ENCODE measurements at places on chromosomes 5 and 9.

DNA sequence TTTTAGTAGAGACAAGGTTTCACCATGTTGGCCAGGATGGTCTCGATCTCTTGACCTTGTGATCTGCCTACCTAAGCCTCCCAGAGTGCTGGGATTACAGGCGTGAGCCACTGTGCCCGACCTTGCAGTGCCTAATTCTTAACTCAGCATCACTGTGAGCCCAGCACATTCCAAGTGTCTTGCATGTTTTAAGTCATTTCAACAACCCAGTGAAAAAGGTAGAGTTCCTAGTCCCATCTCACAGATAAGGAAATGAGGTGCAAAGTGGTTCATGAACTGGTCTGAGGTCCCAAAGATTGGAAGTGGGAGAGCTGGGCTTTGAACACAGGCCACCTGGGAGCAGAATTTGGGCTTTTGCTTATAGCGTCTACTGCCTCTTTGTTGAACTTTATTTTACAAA lies 68.0 kb downstream of the ZNF366 start:
- DNase-seq = no peak

GRCh38 chr5:59327191-59327980 lies 566.1 kb downstream of the PDE4D start:
- no peak for DNase-seq

DNA sequence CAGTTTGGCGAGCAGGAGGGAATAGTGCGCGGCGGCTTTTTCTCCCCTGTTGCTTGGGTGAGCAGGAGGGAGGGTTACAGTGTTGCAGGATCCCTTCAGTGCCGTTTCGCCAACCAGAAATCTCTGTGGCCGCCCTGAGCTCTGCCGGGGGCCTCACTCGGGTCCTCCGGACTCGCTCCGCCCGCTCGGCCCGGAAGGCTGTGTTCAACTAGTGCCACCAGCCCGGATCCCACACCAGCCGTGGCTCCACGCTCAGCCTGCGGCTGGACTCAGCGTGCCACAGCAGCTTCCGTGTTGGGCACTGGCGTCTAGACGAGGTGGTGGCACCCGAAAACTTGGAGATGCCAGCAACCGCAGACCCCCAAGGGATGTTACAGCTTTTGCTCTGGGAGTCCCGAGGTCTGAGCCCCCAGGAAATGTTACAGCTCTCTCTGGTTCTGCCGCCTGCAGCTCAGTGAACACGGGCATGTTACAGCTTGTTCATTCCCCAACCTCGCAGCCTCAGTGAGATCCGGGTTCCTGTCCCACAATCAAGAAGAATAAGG lies 16.0 kb upstream of the OR13C9 start:
- DNase-seq = no peak

- no peak for DNase-seq
Observed at GRCh38 chr5:35138232-35138631, 90.5 kb upstream of the AGXT2 start.

DNA sequence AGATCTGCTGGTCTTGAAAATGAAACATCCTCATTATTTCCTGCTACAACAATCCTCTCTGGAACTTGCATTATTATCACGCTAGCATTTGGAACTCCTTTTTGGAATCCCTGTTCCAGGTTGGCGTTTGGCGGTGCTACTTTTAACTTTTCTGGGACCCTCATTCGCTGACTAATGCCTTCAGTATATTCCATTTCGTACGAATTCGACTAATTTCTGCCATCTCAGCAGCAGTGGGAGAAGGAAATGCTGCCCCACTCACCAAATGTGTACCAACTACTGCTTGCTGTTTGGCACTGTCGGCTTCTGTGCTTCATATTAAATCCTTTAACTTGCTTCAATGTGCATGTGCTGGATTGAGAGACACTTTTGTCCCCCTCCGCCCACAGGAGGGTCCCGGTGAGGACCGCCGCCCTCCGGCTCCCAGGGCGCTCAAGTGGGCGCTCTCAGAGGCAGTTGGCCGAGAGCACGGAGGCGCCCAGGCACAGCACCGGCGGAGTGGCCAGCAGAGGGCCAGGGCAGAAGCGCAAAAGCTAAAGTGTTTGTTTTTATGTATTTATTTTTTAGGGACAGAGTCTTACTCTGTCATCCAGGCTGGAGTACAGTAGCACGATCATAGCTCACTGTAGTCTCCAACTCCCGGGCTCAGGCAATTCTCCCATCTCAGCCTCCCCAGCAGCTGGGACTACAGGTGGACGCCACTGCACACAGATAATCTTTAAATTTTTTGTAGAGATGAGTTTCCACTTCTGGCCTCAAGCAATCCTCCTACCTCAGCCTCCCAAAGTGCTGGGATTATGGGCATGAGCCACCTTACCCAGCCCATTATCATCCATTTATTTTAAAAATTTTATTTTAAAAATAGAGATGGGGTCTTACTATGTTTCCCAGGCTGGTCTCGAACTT lies 11.9 kb downstream of the PDE6A start:
- no peak for DNase-seq

- DNase-seq = no peak
Observed at GRCh38 chr5:174945853-174946252, 221.5 kb downstream of the MSX2 start.

DNA sequence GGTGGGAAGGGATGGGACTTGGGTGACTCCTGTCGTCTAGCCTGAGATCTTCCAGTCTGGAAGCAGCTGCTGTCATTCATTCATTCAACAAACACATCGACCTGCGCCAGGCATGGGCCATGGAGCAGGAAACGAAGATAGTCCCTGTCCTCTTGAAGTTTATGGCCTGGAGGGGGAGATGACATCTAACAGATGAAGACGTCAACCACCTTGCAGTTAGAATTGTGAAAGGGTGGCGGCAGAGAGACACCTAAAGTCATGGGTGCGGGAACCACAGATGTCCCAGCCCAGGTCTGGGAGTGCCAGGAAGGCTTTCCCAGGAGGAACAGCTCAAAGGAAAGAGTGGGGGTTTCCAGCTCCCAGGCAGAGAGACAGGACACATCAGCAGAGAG lies 21.0 kb upstream of the IER5L start:
- no peak for DNase-seq

DNA sequence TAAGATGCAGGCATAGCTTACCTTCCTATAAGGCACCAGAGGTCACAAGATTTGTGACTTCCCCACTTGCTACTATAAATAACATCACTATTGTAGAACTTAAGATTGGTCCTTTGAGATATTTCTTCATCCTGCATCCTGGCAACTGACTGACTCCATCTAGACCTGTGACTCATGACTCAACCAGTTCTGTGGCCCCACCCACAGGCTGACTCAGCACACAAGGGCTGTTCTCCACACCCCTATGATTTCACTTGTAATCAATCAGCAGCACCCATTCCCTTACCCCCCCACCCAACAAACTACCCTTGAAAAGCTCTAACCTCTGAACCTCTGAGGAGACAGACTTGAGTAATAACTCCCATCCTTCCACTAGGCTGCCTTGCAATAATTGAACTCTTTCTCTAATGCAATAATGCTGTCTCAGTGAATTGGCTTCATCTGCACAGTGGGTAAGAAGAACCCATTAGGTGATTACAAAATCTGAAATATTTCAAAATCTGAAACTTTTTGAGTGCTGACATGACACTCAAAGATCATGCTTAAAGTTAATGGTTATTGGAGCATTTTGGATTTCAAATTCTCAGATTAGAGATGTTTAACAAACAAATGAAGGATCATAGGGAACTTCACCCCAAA lies 296.7 kb downstream of the ARL15 start:
- DNase-seq = peak; percentile 19

- DNase-seq = no peak
Observed at GRCh38 chr5:52818360-52818759, 30.6 kb downstream of the ITGA1 start.

DNA sequence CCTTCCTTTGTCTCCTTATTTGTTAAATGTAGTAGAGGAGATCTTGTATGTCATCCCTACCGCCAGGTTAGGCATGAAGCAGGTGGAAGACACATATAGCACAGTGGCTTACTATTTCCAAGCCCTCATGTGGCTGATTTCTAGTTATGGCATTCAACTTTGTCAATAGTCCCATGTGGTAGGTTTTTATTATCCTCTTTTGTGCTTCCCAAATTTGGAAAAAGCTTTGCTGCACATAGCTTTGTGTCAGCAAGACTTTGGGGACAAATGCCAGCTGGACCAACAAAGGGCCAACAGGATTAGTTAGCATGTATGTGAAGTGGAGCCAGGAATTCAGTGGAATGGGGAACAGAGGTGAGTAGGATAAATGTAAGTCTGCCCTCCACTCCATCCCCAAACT lies 276.3 kb downstream of the PSAT1 start:
- no peak for DNase-seq

DNA sequence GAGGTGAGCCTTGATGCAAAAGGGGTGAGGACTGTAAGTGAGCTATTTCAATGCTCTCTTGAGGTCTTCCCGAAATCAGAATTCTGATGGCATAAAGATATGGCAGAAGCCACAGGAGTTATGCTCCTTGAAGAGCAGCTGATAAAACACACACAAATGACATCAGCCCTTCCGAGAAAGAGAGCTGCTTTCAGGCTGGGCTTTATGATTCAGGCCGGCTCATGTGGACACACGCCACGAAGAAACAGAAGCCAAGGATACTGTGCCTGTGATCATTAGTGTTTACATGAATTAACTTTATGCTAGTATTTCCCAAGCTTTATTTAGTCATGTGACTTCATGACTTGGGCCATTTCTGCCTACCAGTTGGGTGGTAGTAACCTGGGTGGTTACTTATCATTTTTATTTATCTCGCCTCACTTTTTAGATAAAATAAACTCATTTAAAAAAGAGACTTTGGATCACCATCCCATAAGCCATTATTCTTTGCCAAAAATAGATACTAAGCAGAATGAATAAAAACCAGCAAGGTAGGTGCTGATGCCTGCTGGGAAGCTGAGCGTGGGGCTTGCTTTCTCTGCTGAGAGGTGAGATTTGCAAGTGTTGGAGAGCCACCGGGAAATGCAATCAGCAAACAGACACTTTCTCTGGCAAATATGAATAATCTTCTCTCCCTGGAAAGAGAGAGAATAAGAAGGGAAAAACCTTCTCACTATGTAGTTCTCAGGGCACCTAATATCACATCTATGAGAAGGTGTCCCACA lies 73.0 kb upstream of the SLC25A51 start:
- no peak for DNase-seq

- DNase-seq = no peak
Observed at GRCh38 chr5:146732962-146733361, 145.6 kb downstream of the PPP2R2B start.

- DNase-seq = no peak
Observed at GRCh38 chr5:112917453-112917995, 4.5 kb downstream of the REEP5 start.

DNA sequence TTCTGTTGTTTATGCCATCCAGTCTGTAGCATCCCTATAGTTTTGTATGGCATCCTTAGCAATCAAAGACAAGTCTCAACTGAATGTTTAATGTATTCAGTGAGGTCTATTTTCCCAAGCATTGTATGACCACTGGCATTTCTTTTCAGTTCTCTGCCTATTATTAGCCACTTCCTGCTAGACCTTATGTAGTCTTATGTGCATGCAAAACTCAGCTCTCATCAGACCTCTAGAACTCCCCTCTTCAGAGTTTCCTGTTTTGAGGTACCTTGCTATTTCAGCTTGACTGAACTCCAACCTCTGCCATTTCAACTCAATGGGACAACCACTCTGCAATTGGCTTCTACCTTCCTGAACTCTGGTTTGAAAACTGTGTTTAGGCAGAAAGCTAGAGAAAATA lies 113.2 kb downstream of the SLC25A46 start:
- DNase-seq = no peak

- DNase-seq = no peak
Observed at GRCh38 chr5:159642379-159642778, 273.9 kb upstream of the ADRA1B start.

GRCh38 chr5:124071039-124071438 lies 559.1 kb downstream of the CSNK1G3 start:
- no peak for DNase-seq

- DNase-seq = no peak
Observed at GRCh38 chr5:122498163-122498562, 186.1 kb downstream of the SNCAIP start.

DNA sequence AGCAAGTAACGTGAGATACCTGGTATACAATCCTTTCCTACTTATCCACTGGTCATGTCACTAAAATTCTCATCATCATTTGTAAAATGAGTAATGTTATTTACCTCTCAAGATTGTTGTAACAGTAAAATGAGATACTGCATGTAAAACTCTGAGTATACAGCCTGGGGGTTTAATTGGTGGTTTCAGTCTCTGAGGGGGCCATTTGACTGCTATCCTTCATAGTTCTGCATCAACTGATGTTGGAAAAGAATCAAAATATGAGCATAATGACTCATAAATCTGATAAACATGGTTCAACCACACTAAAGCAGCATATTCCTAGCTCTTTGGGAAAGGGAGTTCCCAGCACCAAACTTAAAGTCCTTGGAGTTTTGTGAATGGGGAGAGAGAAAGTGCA lies 181.0 kb upstream of the GHR start:
- no peak for DNase-seq

GRCh38 chr5:94361832-94362796 lies 256.3 kb downstream of the KIAA0825 start:
- no peak for DNase-seq

GRCh38 chr5:5031665-5032064 lies 108.5 kb upstream of the ADAMTS16 start:
- DNase-seq = no peak

GRCh38 chr5:113005454-113005853 lies 28.9 kb downstream of the DCP2 start:
- no peak for DNase-seq

DNA sequence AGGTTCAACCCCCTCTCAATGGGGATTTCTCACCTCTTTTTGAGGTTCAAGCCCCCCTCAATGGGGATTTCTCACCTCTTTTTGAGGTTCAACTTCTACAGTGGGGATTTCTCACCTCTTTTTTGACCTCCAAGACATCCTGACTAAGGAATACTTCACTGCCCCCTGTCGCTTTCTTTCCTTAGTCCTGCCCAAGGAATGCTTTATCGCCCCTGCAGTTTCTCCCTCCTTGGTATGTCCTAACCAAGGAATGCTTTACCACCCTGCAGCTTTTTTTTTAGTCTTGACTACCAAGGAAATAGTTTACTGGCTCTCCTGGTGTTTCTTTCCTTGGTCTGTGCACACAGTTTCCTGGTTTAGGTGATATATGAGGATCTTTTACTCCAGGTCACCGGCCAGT lies 9.6 kb upstream of the IRGM start:
- no peak for DNase-seq

- no peak for DNase-seq
Observed at GRCh38 chr5:8094304-8094703, 225.4 kb downstream of the MTRR start.

DNA sequence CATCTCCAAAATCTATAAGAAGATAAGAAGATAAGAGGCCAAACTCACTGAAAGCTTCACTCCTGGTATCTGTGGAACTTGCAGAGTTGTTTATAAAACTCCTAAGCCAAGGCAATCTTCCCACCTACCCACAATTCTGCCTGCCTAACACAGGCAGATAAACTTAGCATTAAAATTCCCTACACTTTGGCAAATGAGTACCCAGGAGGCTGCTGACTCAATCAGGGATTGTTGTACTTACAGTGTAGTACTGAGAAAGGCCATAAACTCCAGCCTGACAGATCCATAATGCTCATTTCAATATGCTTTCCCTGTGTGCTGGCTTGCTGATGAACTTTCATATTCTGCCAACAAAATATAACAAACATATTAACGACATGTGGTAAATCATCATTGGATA lies 725.2 kb downstream of the BRINP1 start:
- no peak for DNase-seq

Measured in stimulated activated CD4-positive, alpha-beta T cell treated with anti-CD3 and anti-CD28 coated beads, TNF-alpha, amount 100 ng/mL, for 48 hours (primary cell).